ENCODE measurements at places on chromosomes 4 and X.

- no peak for DNase-seq
Measured at GRCh38 chr4:125266901-125267604, 47.7 kb upstream of the FAT4 start.

- no peak for DNase-seq
Measured at GRCh38 chr4:180706766-180707165, 1536.4 kb upstream of the TENM3 start.

- no peak for DNase-seq
Measured at GRCh38 chrX:50684871-50685270, 129.1 kb downstream of the SHROOM4 start.

GRCh38 chr4:121228848-121229247 is 64.7 kb upstream of the TNIP3 start:
- no peak for DNase-seq

- DNase-seq, result no peak
Measured at GRCh38 chr4:134687646-134688628, 486.3 kb upstream of the PABPC4L start.

GRCh38 chrX:134685668-134686067 is 27.4 kb upstream of the PLAC1 start:
- no peak for DNase-seq

GRCh38 chr4:4914965-4915845 is 55.7 kb downstream of the MSX1 start:
- DNase-seq, result no peak

- no peak for DNase-seq
Measured at GRCh38 chr4:28639747-28640146, 1779.1 kb downstream of the STIM2 start.

DNA sequence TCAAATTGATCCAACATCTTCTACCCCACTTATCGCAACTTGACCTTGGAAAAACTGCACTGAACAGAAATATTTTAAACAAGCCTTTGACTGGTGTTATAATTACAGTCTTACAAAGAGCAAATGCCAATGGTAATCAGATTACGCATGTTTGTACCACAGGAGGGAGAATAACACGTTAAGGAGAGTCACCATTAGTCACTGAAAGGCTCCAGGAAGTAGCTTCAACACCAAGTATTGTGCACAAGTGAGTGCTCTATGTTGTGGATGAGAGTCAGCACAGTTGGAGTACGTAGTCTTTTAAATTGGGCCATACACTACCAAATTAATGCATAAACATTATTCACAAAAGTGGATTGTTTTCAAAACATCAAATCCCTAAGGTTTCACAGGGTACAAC is 1081.5 kb upstream of the TENM3 start:
- no peak for DNase-seq

DNA sequence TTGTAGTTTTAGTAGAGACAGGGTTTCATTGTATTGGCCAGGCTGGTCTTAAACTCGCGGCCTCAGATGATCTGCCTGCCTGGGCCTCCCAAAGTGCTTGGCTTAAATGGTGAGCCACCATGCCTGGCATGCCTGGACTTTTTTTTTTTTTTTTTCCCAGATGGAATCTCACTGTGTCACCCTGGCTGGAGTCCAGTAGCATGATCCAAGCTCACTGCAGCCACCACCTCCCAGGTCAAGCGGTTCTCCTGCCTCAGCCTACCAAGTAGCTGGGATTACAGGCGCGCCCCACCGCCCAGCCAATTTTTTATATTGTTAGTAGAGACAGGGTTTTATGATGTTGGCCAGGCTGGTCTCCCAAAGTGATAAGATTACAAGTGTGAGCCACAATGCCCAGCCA is 8.4 kb downstream of the UBE2K start:
- DNase-seq, result no peak

DNA sequence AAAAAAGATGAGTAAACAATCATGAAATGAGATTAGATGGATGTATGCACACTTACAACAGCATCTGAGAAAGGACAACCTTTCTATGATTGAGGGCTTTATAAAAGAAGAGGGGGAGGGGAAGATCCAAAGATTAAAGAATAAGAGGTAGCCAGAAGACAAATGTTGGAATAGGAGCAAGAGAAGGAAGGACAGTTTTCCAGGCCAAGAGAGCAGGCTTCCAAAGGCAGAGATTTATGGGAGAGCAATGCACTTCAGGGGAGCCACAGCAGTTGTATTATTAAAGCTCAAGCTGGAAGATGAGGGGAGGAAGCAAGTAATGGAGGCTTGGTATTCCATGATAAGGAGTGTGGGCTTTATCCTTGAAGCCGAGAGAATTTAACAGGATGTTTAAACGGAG is 110.3 kb upstream of the PTPN13 start:
- DNase-seq, result no peak

- DNase-seq, result no peak
Measured at GRCh38 chrX:54920610-54921426, at the start of gene TRO. TRO (plus strand) TSS chrX:54920824; CDS start chrX:54922247, 1,423 bp downstream.

GRCh38 chr4:177285953-177286352 is 23.7 kb upstream of the NEIL3 start:
- no peak for DNase-seq

DNA sequence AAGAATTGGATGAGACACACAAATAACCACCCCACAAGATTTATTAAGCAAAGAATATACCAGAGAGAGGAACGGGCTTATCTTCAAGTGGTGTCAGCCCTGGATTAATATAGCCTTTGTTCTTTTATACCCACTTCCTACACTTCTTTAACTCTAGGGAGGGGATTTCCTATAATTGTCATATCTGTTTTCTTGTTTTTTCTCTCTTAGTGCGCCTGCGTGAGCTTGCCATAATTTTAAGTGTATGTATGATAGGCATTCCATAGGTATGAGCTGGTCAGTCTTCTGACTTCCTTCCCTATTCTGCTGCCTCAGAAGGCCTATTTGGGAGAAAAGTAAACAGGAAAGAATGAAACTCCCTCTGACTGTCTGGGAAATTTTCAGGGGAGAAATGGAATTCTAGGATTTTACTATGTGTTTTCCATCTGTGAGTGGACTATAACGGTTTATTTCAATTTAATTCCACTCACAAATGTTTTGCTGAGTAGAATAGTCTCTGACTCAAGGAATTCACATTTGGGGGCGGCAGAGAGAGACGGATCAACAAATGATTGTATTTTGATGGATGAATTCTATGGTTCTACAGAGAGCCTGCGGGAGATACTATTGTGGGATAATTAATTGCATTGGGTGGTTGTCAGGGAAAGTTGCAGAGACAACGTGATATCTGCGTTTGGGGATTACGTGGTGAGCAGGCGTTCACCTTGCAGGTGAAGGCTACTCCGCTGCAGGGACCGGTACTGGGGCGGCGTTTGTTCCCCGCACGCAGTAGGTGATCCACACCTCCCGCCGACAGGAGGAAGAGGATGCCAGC is 626 bp upstream of the CEP135 start:
- DNase-seq, result no peak

GRCh38 chrX:118423558-118423957 is 72.1 kb upstream of the DOCK11 start:
- no peak for DNase-seq

Data from HuH-7 (cell line).